ENCODE measurements at places on chromosomes 16 and 17. TPM values are rescaled to one million over a fixed set of nuclear protein-coding genes. Genes with fewer than 3 reads are reported as not detected.

GRCh38 chr17:34680151-34680550, 100.8 kb downstream of the TMEM132E start:
- H3K36me3 ChIP-seq = no peaks in the 10 kb centered on the region
- no peak overlapping the region for H3K27ac ChIP-seq
- no peaks in the 10 kb centered on the region for H3K4me1 ChIP-seq
- no peaks in the 10 kb centered on the region for H3K27me3 ChIP-seq
- H3K4me3 ChIP-seq = no peak overlapping the region
- no peak for DNase-seq

GPR139 gene
- total RNA-seq = not detected

GRCh38 chr17:413016-413350, 60.4 kb upstream of the RPH3AL start:
- no peak overlapping the region for H3K4me3 ChIP-seq
- no peak for DNase-seq
- no peak overlapping the region for H3K27ac ChIP-seq

FOXC2 gene
- 2.2 TPM for total RNA-seq

DNA sequence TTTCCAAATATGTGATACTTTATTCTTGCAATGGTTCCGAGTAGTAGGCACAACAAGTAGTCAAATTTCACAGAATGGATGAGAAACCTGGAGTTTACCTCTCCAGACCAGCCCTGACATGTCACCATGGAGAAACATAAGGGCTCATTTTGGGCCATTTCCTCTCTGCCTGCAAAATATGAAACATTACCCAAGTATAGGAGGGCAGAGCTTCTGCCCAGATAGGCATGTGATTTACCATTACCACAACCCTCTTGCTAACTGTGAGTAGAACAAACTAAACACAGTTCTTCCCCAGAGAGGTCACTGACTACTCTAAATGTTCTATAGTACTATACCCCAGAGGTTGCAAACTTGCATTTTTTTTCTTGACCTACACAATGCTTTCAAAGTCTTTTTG, 15.7 kb upstream of the KPNB1 start:
- no peaks in the 10 kb centered on the region for H3K27me3 ChIP-seq
- no peak overlapping the region for H3K27ac ChIP-seq
- no peak overlapping the region for H3K4me3 ChIP-seq
- DNase-seq = peak; percentile 11
- no peaks in the 10 kb centered on the region for H3K36me3 ChIP-seq
- no peaks in the 10 kb centered on the region for H3K4me1 ChIP-seq

- H3K4me1 ChIP-seq = no peaks in the 10 kb centered on the region
- H3K36me3 ChIP-seq = no peaks in the 10 kb centered on the region
Observed at GRCh38 chr17:80246266-80246681, 14.4 kb upstream of the RNF213 start.

GRCh38 chr17:58020401-58020800, 13.4 kb upstream of the SRSF1 start:
- H3K4me3 ChIP-seq = no peak overlapping the region
- no peak for DNase-seq
- H3K4me1 ChIP-seq = no peaks in the 10 kb centered on the region
- no peak overlapping the region for H3K27ac ChIP-seq
- no peaks in the 10 kb centered on the region for H3K36me3 ChIP-seq
- H3K27me3 ChIP-seq = no peaks in the 10 kb centered on the region

- peak; percentile 97 for DNase-seq
- H3K27me3 ChIP-seq = peaks cover 33% of the 10 kb centered on the region
- no peaks in the 10 kb centered on the region for H3K4me1 ChIP-seq
- H3K4me3 ChIP-seq = no peak overlapping the region
- H3K27ac ChIP-seq = no peak overlapping the region
Observed at GRCh38 chr17:4497101-4497824, 1.4 kb upstream of the SPNS2 start.

RHBDL1 gene
- 0.88 TPM for total RNA-seq

DNA sequence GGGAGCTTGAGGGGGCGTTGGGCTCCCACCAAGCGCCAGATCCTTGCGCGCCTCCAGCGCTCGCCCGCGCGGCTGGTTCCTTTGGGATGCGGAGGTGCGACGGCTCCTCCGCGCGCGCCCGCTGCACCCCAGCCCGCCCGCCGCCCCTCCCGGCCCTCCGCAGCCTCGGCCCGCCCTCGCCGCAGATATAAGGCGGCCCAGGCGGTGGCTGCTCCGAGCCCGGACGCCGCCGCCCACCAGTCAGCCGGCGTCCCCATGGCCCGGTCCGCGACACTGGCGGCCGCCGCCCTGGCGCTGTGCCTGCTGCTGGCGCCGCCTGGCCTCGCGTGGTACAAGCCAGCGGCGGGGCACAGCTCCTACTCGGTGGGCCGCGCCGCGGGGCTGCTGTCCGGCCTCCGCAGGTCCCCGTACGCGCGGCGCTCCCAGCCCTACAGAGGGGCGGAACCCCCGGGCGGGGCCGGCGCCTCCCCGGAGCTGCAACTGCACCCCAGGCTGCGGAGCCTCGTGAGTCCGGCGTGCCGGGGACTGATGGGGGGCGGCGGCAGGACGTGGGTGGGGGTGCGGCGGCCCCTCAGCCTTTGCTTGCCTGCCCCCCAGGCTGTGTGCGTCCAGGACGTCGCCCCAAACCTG, at the start of gene NPB:
TSS of gene NPB (plus strand) at position 216 of the 630 bp plus-strand sequence. CDS start at position 256, 40 bp downstream.
- H3K36me3 ChIP-seq = peaks cover 18% of the 10 kb centered on the region
- H3K4me1 ChIP-seq = peaks cover 16% of the 10 kb centered on the region
- DNase-seq = peak; percentile 87
- H3K27ac ChIP-seq = no peak within 1 kb of the TSS

ITGAL gene
- not detected for total RNA-seq

GRCh38 chr16:82584553-82585152, 42.1 kb upstream of the CDH13 start:
- H3K27ac ChIP-seq = peak overlapping the region; percentile 72
- no peaks in the 10 kb centered on the region for H3K36me3 ChIP-seq
- DNase-seq = no peak
- H3K4me3 ChIP-seq = no peak overlapping the region
- peaks cover 11% of the 10 kb centered on the region for H3K4me1 ChIP-seq

DNA sequence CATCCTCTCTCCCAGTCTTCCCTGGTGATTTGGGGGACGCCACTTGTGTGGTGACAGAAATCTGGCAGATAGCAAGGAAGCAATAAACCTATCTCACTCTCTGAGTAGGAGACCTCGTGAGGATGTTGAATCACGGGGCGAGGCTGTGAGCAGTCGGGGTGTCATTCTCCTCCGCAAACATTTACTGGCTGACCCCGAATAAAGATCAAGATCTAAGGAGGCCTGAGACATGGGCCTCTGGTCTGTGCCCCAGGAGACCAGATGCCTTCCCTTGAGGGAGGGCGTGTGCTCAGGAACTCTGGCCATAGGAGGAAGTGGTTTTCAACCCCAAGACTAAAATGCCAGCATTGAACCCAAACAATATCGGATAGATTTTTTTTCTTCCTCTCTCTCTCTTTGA, 53.1 kb downstream of the FOXL1 start:
- H3K4me1 ChIP-seq = peaks cover 42% of the 10 kb centered on the region
- H3K4me3 ChIP-seq = no peak overlapping the region
- H3K36me3 ChIP-seq = no peaks in the 10 kb centered on the region
- peak; percentile 97 for DNase-seq

DNA sequence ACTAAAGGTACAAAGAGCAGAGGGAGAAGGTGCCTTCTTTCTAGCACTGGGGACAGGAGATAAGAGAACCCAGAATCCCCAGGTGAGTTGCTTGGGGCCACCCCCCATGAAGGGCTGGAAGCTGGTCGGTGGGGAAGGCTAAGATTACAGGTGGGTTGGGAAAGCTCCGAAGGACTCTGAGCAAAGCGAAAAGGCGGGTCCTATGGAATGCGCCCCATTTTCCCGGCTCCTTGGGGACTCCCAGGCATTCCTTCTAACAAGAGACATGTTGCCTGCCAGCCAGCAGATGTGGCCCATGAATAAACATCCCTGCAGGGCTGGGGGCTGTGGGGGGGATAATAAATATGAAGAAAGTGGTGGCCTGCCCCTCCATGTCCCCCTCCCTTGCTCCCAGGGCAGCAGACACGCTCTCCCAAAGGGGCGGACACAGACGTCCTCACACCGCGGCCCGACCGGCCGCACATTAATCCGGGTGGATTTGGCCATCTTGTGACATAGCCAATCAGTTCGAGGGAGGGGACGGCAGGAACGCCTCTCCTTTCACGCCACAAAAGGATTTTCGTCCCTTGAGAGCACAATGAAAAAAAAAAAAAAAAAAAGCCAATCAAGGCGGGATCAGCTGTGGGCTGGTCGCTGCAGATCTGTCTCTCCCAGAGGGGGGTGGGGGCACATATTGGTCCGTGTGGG, 98.5 kb downstream of the SOX9 start:
- no peak overlapping the region for H3K27ac ChIP-seq
- H3K4me1 ChIP-seq = no peaks in the 10 kb centered on the region
- H3K36me3 ChIP-seq = no peaks in the 10 kb centered on the region
- DNase-seq = no peak

DNA sequence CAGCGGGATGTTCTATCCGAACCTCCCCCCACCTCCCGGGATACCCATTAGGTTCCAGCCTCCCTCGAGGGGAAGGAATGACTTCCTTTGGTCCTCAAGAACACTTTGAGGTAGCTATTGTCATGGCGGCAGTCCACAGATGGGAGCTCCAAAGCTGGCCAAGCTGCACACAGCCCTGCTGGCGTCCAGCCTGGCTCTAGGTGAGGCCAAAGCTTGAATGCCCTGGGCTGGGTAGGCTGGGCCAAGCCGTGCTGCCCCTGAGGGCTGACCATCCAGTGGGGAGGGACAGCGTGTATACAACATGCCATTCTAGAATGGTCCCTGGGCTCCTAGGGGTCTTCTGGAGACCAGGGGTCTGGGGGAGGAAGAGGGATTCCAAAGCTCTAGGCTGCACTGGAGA, 43.5 kb downstream of the PEMT start:
- no peaks in the 10 kb centered on the region for H3K27me3 ChIP-seq
- no peaks in the 10 kb centered on the region for H3K36me3 ChIP-seq
- H3K27ac ChIP-seq = no peak overlapping the region
- peaks cover 12% of the 10 kb centered on the region for H3K4me1 ChIP-seq
- no peak overlapping the region for H3K4me3 ChIP-seq
- peak; percentile 83 for DNase-seq

GRCh38 chr17:61770043-61770442, 93.3 kb downstream of the BRIP1 start:
- DNase-seq = no peak
- H3K27me3 ChIP-seq = no peaks in the 10 kb centered on the region
- peaks cover 19% of the 10 kb centered on the region for H3K4me1 ChIP-seq
- H3K27ac ChIP-seq = peak overlapping the region; percentile 11
- H3K36me3 ChIP-seq = peaks cover 16% of the 10 kb centered on the region

TCAP gene
- total RNA-seq = 0.29 TPM

RNF227 gene
- 2.4 TPM for total RNA-seq

DNA sequence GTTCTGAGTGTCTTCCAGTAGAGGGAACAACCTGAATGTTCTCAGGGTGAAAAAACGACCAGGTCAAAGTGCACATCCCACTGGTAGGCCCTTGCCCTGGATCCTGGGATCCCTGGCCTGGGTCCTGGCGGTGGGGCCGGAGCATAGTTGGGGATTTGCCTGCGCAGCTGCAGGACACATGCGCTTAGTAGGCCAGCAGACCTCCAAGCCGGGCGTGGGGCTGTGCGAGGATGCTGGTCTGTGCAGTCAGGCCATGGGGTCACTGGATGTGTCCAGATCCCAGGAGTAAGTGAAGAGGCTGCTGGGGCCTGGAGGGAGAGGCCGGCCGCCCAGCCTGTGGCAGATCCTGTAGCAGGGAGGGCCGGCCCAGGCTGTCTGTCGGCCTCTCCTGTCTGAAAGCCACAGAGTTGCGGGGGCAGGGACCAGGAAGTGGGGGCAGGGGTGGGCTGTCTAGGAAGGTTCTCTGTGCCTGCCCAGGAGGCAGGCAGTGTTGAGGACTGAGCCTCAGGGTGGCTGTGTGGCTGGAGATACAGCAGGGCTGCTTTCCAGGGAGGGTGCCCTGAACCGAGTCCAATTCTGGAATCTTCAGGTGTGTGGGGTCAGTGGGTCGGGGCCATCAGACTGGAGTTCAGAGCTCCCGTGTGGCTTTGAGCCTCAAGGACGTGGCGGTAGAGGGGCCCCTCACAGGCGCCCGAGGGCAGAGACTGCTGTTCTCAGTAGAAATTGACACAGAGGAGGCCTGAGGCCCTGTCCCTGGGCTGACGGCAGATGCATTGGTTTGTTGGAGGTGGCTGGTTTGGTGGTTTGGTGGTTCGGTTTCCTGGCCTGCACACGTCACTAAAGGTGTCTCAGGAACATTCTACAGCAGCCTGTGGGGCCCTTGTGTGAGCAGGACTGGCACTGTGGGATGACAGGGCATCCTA, 17.2 kb upstream of the NUDT16L1 start:
- peaks cover 27% of the 10 kb centered on the region for H3K36me3 ChIP-seq
- H3K27me3 ChIP-seq = no peaks in the 10 kb centered on the region
- peak; percentile 68 for DNase-seq
- H3K4me1 ChIP-seq = peaks cover 4% of the 10 kb centered on the region
- no peak overlapping the region for H3K27ac ChIP-seq
- no peak overlapping the region for H3K4me3 ChIP-seq

SLC13A2 gene
- not detected for total RNA-seq

PDE6G gene
- total RNA-seq = not detected

MYH1 gene
- total RNA-seq = not detected

KRT31 gene
- total RNA-seq = not detected

CDRT4 gene
- total RNA-seq = 2.7 TPM

DNA sequence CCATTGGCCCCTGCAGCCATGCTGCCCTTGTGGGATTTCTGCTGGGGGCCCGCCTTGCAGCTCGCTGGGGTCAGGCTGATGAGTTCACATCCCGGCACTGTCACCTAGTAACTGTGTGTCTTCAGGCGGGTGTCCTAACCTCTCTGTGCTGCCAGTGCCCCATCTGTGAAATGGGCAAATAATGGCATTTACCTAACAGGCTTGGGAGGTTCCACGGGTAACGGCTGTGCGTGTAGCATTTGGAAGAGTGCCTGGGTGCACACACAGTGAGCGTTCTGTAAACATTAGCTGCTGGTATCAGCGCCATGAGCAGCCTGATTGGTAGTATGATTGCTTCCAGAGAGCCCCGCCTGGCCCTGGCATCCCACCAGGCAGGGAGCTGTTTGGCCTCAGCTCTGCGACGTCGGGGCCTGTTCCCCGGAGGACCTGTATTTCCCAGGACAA, 167.3 kb upstream of the GSE1 start:
- no peak overlapping the region for H3K4me3 ChIP-seq
- H3K27me3 ChIP-seq = no peaks in the 10 kb centered on the region
- H3K27ac ChIP-seq = no peak overlapping the region

DNA sequence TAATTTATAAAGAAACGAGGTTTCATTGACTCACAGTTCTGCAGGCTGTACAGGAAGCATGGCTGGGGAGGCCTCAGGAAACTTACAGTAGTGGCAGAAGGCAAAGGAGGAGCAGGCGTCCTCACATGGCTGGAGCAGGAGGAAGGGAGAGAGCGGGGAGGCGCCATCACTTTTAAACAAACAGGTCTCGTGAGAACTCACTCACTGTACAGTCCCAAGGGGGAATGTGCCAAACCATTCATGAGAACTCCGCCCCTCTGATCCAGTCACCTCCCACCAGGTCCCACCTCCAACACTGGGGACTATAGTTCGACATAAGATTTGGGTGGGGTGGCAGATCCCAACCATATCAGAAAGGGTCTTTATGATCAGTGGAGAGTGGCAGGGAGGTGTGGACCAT, 392.4 kb upstream of the TNRC6C start:
- DNase-seq = peak; percentile 15
- H3K27me3 ChIP-seq = peaks cover 9% of the 10 kb centered on the region
- H3K4me3 ChIP-seq = no peak overlapping the region
- no peak overlapping the region for H3K27ac ChIP-seq
- no peaks in the 10 kb centered on the region for H3K4me1 ChIP-seq

- no peak overlapping the region for H3K4me3 ChIP-seq
- no peaks in the 10 kb centered on the region for H3K27me3 ChIP-seq
- no peaks in the 10 kb centered on the region for H3K4me1 ChIP-seq
- DNase-seq = no peak
- no peak overlapping the region for H3K27ac ChIP-seq
Observed at GRCh38 chr16:26569793-26570192, 496.9 kb upstream of the C16orf82 start.

Data from osteoblast (primary cell).